ENCODE measurements at places on chromosomes 12 and 14. TPM values are rescaled to one million over a fixed set of nuclear protein-coding genes. Genes with fewer than 3 reads are reported as not detected.

- no peaks in the 10 kb centered on the region for H3K36me3 ChIP-seq
- DNase-seq: no peak
- H3K4me1 ChIP-seq: no peaks in the 10 kb centered on the region
These were observed 326.6 kb downstream of the KCNH5 start for GRCh38 chr14:62718629-62719028.

DNA sequence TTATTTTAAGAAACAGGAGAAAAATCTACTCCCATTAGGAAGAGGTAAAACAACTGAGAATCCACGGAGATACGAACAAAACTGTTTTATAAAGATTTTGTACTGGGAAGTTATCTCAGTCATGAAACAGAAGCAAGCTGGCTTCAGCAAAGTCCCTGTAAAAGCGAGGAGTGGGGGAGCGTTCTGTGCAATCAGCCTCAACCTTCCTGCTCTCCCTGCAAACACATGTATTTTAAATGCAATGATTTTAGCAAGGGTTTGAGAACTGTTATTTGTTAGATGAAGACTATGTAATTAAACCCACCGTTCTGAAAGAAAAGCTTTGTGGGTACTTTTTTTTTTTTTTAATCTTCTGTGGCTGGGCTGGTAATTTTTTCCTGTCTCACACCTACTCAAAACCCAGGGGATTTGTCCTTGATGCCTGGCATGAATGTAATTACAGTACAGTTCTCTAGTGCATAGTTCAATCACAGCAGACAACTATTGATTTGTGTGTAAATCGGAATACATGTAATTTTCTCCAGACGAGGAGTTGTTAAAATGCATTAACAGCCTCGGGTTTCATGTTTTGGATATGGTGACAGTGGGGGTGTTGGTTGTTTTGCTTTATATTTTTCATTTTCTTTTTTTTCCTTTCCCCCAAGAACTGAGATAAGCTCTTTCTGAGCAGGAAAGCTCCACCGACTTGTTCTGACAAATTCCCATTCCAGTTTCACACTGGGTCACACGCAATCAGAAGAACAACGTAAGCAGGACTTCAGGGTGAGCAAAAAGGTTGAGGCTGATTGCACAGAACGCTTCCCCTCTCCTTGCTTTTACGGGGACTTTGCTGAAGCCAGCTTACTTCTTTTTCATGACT lies 153.6 kb downstream of the PHLDA1 start:
- H3K36me3 ChIP-seq: no peaks in the 10 kb centered on the region
- no peaks in the 10 kb centered on the region for H3K27me3 ChIP-seq
- no peak for DNase-seq
- H3K4me3 ChIP-seq: no peak overlapping the region
- H3K27ac ChIP-seq: no peak overlapping the region
- no peaks in the 10 kb centered on the region for H3K4me1 ChIP-seq

DNA sequence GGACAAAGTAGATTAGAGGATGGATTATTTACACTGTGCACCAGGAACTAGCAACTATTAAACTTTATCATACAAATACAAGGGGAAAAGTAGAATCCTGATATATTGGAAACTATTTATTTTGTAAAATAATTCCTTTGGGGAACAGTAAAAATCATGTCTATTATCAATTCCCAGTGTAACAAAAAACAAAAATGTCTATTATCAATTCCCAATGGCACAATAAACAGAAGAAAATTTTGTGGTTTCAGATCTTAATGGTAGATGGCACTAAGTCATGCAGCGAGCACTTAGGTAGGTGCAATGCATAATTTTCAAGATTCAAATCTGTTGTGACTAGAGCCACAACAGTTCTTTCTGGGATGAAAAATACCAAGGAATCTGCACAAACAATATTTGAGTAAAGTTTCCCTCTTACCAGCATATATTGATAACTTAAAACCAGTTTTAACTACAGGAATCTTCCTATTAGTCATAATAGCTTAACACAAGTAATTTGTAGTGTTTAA lies 13.7 kb downstream of the CFL2 start:
- peak overlapping the region; percentile 58 for H3K27ac ChIP-seq
- no peak overlapping the region for H3K4me3 ChIP-seq
- no peak for DNase-seq
- H3K27me3 ChIP-seq: no peaks in the 10 kb centered on the region

Gene PITPNM2
- 3.7 TPM for polyA plus RNA-seq

DNA sequence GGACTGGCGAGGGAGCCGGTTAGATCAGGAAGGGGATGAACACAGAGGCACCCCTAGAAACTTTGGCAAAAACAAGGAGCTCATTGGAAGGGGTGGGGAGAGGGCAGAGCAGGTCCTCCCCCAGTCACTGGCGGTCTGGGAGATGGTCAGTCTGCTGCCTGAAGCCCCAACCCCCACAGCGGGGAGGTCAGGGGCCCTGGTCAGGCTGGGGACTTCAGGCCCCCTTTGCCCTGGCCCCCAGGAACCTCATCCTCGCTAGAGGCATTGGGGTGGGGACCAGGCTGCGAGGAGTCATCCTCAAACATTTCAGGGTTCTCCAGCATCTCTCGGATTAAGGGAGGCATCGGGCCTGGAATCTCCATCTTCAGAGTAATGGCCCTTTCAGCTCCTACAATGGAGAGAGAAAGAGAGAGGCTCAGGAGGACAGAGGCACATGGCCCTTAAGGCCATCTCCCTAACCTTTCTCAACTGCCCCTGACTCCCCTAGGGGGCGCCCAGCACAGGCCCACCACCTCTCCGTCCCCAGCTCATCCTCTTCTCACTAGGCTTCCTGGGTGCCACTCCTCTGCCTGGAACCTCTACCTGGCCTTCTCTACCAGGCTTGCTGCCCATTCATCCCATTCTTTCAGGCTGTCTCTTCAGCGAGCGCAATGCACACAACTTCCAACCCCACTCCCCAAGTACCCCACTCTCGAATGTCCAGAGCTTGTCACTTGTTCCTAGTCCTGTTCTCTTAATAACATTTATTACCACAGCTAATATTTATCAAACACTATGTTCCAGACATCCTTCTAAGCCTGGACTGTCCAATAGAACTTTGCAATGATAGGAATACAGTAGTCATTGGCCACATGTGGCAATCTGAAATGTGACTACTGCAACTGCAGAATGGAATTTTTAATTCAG lies 4.7 kb upstream of the ITGB7 start:
- H3K4me1 ChIP-seq: peaks cover 3% of the 10 kb centered on the region
- H3K27me3 ChIP-seq: no peaks in the 10 kb centered on the region
- peaks cover 38% of the 10 kb centered on the region for H3K36me3 ChIP-seq
- DNase-seq: peak; percentile 62
- no peak overlapping the region for H3K27ac ChIP-seq

DNA sequence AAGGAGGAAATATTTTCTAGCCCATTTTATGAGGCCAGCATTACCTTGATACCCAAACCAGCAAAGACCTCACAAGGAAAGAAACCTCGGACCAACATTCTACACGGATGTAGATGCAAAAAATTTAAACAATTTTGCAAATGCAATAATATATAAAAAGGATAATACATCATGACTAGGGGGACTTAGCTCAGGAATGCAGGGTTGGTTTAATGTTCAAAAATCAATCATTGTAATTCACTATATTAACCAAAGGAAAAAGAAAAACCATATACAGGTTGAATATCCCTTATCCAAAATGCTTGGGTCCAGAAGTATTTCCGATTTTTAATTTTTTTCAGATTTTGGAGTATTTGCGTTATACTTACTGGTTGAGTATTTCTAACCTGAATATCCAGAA lies 33.0 kb downstream of the TPCN1 start:
- no peak for DNase-seq
- H3K4me3 ChIP-seq: no peak overlapping the region
- no peaks in the 10 kb centered on the region for H3K4me1 ChIP-seq
- no peak overlapping the region for H3K27ac ChIP-seq
- H3K36me3 ChIP-seq: peaks cover 2% of the 10 kb centered on the region

DNA sequence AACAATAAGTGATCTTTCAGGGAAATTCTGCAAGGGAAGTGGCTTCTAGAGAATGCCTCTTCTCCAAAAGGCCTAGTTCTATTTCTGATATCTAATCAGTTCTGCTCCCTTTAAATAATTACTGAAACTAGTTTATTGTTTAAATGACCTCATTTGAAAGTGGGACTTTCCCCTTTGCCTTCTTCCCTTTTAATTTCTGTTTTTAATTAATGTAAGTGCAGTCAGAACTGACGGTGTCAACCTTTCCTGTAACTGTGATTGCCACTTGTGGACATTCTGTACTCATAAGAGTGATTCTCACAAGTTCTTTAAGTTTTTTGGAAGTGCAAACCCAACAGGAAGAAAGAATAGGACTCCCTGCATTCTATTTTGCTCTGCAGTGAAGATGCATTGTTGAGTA lies 265.3 kb upstream of the PLEKHG7 start:
- no peaks in the 10 kb centered on the region for H3K27me3 ChIP-seq
- no peak overlapping the region for H3K27ac ChIP-seq
- DNase-seq: no peak
- H3K4me1 ChIP-seq: no peaks in the 10 kb centered on the region

Gene CMA1
- not detected for polyA plus RNA-seq

Gene LMNTD1
- polyA plus RNA-seq: 0.32 TPM

DNA sequence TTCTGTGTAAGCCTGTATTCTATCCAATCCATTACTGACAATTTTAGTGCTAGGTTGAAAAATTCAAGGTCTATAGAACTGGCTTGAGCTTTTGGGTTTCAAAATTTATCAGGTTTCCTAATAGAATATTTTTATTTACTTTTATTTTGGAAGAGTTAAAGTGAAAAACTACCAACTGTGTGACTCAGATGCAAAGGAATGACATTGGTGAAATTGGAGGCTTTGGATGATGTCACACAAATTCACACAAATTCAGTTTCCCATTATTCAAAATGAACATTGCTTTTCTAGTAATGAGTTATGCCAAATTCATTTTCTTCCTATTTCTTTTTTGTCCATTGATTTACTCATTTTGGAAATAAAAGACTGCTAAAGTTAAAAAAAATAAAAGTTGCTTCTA lies 186.9 kb downstream of the ALX1 start:
- no peaks in the 10 kb centered on the region for H3K27me3 ChIP-seq
- no peak overlapping the region for H3K4me3 ChIP-seq
- no peaks in the 10 kb centered on the region for H3K36me3 ChIP-seq
- no peak for DNase-seq
- H3K4me1 ChIP-seq: 0 out of 2 replicates have a peak, but pooled peaks cover 5% of the 10 kb centered on the region

Gene PARPBP
- polyA plus RNA-seq: 3.1 TPM

- no peak for DNase-seq
- no peaks in the 10 kb centered on the region for H3K27me3 ChIP-seq
- H3K27ac ChIP-seq: peak overlapping the region; percentile 90
- H3K4me3 ChIP-seq: no peak overlapping the region
These were observed 115.7 kb downstream of the LLPH start for GRCh38 chr12:66014818-66015217.

Gene APOLD1
- polyA plus RNA-seq: 1.7 TPM

Gene SRRM4
- 0.05 TPM for polyA plus RNA-seq

GRCh38 chr12:123763093-123763492 lies 992 bp downstream of the DNAH10 start:
- no peaks in the 10 kb centered on the region for H3K27me3 ChIP-seq
- no peak overlapping the region for H3K4me3 ChIP-seq
- DNase-seq: no peak
- H3K36me3 ChIP-seq: peaks cover 8% of the 10 kb centered on the region
- no peaks in the 10 kb centered on the region for H3K4me1 ChIP-seq

DNA sequence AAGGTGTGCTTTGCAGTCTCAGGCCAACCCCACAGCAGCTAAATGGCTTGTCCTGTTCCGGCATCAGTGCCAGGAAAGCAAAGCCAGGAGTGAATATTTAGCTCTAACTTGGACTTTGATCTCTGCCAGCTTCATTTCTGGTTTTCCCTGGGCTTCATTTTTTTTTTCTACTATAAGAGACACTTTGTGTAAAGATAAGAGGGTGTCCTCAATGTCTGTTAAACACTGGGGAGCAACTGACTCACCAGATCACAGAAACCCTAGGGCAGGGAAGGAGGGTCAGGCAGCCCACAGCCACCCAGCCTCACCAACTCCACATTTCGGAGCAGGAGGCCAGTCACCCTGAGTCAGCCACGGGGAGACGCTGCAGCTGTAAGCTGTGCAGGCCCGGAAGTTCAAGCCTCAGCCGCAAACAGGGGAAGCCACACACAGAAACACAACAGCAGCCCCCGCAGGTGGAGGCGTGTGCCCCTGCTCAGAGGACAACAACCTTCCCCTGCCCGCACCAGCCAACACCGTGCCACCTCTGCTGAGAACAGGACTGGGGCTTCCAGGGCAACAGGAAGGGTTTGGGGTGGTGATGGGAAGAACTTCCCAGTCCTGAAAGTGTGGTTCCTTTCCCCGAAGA lies 6.3 kb downstream of the TNFRSF1A start:
- H3K4me1 ChIP-seq: peaks cover 71% of the 10 kb centered on the region
- no peaks in the 10 kb centered on the region for H3K27me3 ChIP-seq
- H3K36me3 ChIP-seq: peaks cover 30% of the 10 kb centered on the region
- H3K4me3 ChIP-seq: peak overlapping the region; percentile 19
- peak overlapping the region; percentile 100 for H3K27ac ChIP-seq

DNA sequence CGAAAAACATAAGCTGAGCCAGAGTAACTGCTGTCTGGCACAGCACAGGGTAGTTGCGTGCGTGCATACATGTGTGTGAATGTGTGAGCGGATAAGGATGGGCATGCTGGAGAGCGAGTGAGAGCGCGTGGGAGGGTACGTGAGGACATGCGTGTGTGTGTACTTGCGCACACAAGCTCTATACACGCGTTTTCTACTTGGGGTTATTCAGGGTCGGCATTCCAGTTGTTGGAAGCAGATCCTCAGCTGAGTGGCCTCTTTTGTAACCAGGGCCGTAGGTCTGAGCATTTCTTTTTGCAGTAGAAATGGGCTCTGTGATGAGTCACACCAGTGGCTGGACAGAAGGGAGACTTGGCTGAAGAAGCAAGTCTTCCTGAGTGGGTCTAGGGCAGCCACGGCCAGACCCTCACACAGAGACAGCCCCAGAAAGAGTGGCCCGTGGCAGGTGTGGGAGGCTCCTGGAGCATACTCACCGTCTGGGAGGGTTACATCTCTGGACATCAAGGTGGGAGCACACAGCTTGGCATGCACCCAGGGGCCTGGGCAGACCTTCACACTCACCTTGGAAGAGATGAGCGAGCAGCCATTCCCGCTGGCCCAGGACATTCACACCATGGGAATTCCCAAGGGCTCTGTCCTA lies 78.0 kb downstream of the LRRC74A start:
- H3K27ac ChIP-seq: no peak overlapping the region
- H3K4me3 ChIP-seq: 0 out of 2 replicates have a peak overlapping the region, but pooled peaks have one; percentile 4
- peak; percentile 34 for DNase-seq
- H3K4me1 ChIP-seq: peaks cover 19% of the 10 kb centered on the region
- no peaks in the 10 kb centered on the region for H3K27me3 ChIP-seq

- H3K36me3 ChIP-seq: no peaks in the 10 kb centered on the region
- H3K27me3 ChIP-seq: no peaks in the 10 kb centered on the region
- peak overlapping the region; percentile 80 for H3K27ac ChIP-seq
- peak overlapping the region; percentile 66 for H3K4me3 ChIP-seq
- DNase-seq: peak; percentile 78
These were observed 4.5 kb upstream of the GDF11 start for GRCh38 chr12:55738123-55739024.

DNA sequence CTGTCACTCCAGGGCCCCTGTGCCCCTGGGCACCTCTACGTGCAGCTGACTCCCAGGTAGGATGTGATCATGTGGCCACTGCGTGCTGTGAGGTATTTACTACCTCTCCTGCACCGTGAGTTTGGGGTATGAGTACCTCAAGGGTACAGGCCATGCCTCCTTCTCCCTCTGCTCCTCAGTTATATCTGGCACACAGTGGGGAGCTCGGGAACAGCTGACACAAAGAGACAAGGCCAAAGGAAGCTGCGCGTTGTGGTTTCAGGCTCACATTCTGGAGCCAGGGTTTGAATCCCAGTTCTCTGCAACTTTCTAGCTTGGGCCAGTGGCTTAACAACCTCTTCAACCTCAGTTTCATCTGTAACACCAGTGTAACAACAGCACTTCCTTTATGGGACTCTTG lies 7.8 kb upstream of the SLC6A12 start:
- H3K27me3 ChIP-seq: no peaks in the 10 kb centered on the region
- no peak overlapping the region for H3K4me3 ChIP-seq
- H3K27ac ChIP-seq: no peak overlapping the region
- peaks cover 2% of the 10 kb centered on the region for H3K4me1 ChIP-seq
- no peaks in the 10 kb centered on the region for H3K36me3 ChIP-seq

Gene CLEC4C
- polyA plus RNA-seq: not detected
